ENCODE measurements at places on chromosomes 13 and 19.

DNA sequence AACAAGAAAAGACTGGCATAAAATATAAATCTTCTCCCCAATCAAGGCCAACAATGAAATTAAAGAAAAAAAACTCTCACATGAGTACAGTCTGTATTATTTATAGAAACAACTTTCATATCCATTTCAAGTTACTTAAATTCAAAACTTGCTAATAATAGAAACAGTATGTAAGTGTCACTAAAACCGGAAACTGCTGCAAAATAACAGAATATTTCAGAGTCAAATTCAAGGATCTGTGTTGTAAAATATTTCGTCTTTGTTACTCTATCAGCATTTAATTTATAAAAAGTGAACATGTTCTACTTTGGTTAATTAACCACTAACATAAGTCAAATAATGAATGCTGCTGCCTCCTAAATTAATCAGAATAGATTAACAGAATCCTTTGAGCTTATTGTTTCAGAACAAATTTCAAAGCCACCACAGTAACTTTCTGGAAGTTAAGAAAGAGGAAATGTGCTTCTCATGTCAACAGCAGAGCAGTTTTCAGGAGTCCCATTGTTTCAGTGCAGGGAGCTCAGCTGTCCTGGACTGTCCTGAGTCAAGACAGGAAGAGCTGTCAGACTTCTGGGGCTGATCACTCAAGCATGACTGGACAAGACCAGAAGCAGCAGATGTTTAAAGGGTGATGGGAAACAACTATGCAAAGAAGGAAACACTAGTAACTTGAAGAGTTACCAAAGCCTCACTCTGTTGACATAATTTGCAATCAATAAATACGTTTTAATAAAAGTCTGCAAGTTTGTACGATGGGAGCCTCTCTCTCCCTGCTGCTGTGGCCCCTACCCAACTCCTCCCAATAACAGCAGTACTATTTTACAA is 76.9 kb downstream of the FOXO1 start:
- peak; percentile 83 for DNase-seq

DNA sequence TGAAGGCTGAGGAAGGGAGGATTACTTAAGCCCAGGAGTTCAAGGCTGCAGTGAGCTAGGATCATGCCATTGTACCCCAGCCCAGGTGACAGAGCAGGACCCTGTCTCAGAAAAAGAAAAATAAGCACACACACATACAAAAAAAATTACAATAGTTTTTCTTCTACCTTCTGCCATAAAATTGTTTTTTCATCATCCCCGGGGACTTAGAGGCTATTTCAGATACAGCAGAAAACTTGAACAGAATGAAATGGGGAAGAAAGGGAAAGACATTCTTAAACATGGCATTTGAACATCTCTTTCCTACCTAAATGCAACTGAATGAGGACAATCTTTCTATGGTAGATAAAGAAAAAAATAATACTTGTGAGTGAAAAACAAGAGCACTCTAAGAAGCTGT is 109.1 kb downstream of the KCTD12 start:
- DNase-seq, result no peak

- no peak for DNase-seq
Measured at GRCh38 chr19:14021474-14021873, 6.5 kb upstream of the RLN3 start.

DNA sequence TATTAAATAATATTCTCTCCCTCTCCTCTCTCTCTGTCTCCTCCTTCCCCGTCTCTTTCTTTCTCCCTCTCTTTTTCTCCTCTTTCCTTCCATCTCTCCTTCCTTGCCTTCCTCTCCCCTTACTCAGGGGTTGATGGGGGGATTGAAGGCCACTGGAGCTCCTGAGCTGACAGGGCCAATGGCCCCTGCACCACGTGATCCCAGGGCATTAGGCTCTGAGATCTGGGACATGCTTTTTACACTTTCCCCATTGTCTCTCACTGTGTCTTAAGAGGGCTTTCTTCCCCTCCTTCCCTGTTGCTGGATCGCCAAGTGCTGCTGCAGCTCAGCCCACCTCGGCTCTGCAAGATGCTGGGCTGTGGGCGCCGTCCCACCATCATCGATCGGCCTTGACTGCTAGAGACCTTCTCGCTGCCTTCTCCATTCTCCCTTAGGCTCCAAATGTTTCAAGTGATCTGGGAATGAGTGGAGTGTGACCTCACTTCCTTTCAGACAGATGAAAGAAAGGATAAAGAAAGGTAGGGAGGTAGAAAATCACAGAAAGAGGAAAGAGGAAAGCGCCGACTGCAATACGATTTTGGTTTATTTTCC is 42.2 kb downstream of the COL4A1 start:
- DNase-seq, result no peak

DNA sequence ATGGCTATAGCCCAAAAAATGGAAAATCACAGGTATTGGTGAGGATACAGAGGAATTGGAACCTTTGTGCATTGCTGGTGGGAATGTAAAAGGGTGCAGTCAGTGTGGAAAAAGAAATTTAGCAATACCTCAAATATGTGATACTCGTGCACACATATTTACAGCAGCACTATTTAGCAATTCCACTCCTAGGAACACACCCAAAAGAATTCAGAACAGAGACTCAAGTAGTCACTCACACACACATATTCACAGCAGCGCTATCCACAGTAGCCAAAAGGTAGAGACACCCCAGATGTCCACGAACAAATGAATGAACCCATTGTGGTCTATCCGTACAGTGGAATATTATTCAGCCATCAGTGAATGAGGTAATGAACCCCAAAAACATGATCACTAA is 114.0 kb downstream of the COL4A2 start:
- peak; percentile 31 for DNase-seq

Measured in fibroblast of mammary gland (primary cell).